ENCODE measurements at places on chromosomes 6 and 20. TPM values are rescaled to one million over a fixed set of nuclear protein-coding genes. Genes with fewer than 3 reads are reported as not detected.

GRCh38 chr20:1267161-1267560 is 1.1 kb downstream of the SNPH start:
- peaks cover 2% of the 10 kb centered on the region for H3K27me3 ChIP-seq
- H3K4me3 ChIP-seq: peak overlapping the region; percentile 71
- peaks cover 7% of the 10 kb centered on the region for H3K4me1 ChIP-seq

Gene TSHZ2
- total RNA-seq: 31.0 TPM

DNA sequence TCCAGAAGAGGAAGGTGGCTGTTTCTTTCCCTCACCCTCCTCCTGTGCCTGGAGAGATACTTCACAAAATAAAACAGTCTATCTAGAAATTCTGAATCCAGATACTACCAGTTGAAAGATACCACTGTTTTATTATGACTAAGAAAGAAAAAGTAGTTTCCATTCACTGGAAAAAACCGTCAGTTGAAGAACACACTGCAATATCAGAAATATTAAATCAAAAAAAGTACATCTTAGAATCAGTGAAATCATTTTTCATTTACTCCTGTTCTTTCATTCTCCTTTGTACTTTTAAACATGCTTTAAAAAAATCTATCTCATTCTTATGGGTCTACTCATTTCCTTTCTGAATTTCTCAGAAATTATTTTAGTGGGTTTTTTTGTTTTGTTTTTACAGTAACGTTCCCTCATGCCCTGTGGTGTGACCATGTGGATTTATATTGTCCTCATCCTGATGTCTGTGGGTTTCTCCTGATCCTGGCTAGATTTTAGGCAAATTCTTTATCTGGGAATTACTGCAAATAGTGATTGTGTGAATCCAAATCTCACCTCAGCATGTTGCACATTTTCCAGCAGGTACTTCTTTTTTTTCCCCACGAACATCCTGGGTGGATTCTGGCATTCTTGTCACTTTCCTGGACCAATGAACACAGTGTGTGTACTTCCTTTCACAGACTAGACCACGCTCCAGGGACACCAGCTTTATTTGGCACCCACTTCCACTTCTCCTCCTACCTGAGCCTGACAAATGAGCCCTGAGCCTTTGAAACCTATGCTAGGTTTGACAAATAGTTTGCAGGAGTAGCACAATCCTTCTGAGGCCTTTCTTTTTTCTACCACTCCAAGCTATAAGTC is 114.0 kb upstream of the LAMP5 start:
- no peaks in the 10 kb centered on the region for H3K27me3 ChIP-seq
- peaks cover 6% of the 10 kb centered on the region for H3K4me1 ChIP-seq
- no peak overlapping the region for H3K4me3 ChIP-seq
- peaks cover 2% of the 10 kb centered on the region for H3K36me3 ChIP-seq

DNA sequence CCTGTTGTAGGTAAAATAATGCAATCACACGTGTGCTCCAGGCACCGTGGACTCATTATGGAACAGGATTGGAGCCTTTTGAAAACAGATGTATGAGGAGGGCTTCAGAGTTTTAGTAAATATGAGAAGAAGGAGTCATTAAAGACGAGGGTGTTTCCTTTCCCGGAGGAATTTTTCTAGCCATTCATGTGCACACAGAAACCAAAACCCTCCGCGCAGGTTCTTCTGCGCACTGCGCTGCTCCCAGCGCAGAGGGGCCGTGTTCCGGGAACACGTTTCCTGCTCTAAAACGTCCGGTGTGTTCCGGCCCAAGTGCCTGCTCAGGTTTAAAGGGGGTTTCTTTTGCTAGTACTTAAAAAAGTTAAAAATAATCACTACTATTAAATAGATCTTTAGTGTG is 11.6 kb downstream of the GPR31 start:
- H3K27ac ChIP-seq: no peak overlapping the region
- H3K27me3 ChIP-seq: peaks cover 75% of the 10 kb centered on the region
- H3K36me3 ChIP-seq: no peaks in the 10 kb centered on the region

Gene VSX1
- not detected for total RNA-seq

Gene OPN5
- total RNA-seq: not detected

Gene GNRH2
- 2.1 TPM for total RNA-seq

DNA sequence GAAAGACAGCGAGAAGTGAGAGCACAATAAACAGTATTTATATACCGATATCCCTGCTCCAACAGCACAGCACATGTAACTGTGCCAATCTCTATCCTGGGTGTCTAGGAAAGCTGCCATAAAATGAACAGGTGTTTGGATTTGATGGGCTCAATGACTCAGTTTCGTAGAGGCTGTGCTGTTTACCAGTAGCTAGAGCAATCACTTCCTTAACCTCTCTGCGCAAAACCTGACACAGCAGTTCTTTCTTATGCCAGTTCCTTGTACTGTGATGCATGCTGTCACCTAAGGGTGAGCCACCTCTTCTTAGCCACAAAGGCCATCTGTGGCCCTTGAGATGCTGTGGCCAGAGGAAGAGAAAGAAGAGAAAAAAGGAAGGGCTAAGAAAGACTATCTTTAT is 59.3 kb downstream of the SHPRH start:
- no peak overlapping the region for H3K27ac ChIP-seq
- H3K27me3 ChIP-seq: no peaks in the 10 kb centered on the region
- peaks cover 44% of the 10 kb centered on the region for H3K36me3 ChIP-seq
- H3K4me3 ChIP-seq: no peak overlapping the region
- no peak for DNase-seq

GRCh38 chr6:15534974-15535373 is 127.9 kb downstream of the DTNBP1 start:
- H3K4me3 ChIP-seq: no peak overlapping the region
- peaks cover 22% of the 10 kb centered on the region for H3K36me3 ChIP-seq
- no peak for DNase-seq
- no peak overlapping the region for H3K27ac ChIP-seq
- H3K27me3 ChIP-seq: no peaks in the 10 kb centered on the region

- no peaks in the 10 kb centered on the region for H3K4me1 ChIP-seq
- H3K4me3 ChIP-seq: no peak overlapping the region
- no peak for DNase-seq
- no peaks in the 10 kb centered on the region for H3K36me3 ChIP-seq
Measured at GRCh38 chr6:156517088-156517487, 260.1 kb upstream of the ARID1B start.

DNA sequence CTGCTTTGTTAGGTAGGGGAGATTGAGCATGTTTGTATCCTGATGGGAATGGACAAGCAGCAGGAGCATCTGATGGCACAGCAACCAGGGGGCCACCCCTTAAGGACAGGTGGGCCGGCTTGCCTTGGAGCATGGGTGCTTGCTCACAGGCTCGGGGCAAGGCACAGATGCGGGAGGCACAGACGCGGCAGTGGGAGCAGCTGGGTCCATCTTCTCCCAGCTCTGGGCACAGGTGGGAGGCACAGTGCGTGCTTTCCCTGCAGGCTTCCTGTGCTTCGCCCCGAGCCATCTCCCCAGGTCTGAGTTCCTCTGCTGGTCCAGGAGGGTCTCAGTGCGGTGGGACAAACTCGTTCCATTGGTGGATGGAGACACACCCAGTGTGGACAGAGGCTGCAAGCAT is 73.6 kb upstream of the BHLHE23 start:
- DNase-seq: no peak
- no peaks in the 10 kb centered on the region for H3K4me1 ChIP-seq

Gene BMP6
- total RNA-seq: 3.6 TPM

- no peaks in the 10 kb centered on the region for H3K4me1 ChIP-seq
- no peaks in the 10 kb centered on the region for H3K36me3 ChIP-seq
- peaks cover 7% of the 10 kb centered on the region for H3K27me3 ChIP-seq
- H3K27ac ChIP-seq: no peak overlapping the region
Measured at GRCh38 chr6:163665464-163665863, 250.9 kb downstream of the QKI start.

Gene LY6G6C
- 1.4 TPM for total RNA-seq

- no peaks in the 10 kb centered on the region for H3K27me3 ChIP-seq
- peaks cover 13% of the 10 kb centered on the region for H3K4me1 ChIP-seq
- no peak overlapping the region for H3K27ac ChIP-seq
- DNase-seq: no peak
- no peak overlapping the region for H3K4me3 ChIP-seq
Measured at GRCh38 chr6:48255094-48255493, 144.1 kb upstream of the PTCHD4 start.

GRCh38 chr6:105099371-105099770 is 80.4 kb downstream of the POPDC3 start:
- H3K4me1 ChIP-seq: no peaks in the 10 kb centered on the region
- peaks cover 19% of the 10 kb centered on the region for H3K36me3 ChIP-seq
- H3K27me3 ChIP-seq: no peaks in the 10 kb centered on the region
- no peak overlapping the region for H3K27ac ChIP-seq
- no peak for DNase-seq

- peaks cover 5% of the 10 kb centered on the region for H3K4me1 ChIP-seq
- no peak overlapping the region for H3K27ac ChIP-seq
- H3K36me3 ChIP-seq: no peaks in the 10 kb centered on the region
- no peak for DNase-seq
- H3K27me3 ChIP-seq: peaks cover 11% of the 10 kb centered on the region
Measured at GRCh38 chr20:4666001-4666479, 55.7 kb upstream of the PRND start.

Gene RFX6
- 3.8 TPM for total RNA-seq

DNA sequence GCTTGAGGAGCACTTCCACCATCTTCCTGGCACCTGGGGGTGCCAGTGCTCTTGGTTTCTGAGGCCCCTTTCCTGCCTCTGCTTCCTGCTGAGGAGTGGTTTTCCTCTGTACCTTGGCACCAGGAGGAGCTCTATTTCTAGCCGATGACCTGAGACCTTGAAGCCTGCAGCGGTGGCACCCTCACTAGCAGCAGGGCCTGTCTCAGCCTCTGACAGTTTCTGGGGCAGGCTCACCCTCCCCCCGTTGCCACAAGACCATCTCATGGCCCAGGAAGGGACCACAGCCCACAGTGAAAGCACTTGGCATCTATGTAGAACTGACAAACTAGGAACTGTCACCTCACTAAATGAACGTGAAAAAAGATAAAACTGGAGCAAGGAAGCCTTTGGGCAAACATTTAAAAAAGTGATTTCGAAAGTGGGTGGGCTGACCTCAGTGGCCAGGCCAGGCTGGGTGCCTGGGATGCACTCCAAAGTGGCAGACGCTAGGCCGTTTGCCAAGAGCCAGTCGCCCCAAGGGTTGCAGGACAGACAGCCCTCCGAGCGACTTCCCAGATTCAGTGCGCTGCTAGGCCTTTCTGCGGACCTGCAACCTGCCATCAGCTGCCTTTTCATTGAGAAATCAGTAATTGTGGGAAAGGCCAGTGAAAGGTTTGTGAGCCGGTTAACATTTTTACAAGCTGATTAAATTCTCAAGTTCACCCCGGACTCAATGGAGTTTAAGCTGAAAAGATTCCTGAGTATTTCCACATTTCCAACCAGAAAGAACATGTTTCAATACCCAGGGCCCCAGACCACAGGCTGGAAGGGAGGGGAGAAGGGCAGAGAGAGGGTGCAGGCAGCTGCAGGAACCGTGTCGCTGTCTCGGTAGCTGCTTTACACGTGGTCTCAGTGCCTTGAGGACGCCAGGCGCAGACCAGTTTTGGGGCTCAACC is 303.7 kb downstream of the ESR1 start:
- no peak for DNase-seq
- H3K27ac ChIP-seq: no peak overlapping the region
- H3K4me3 ChIP-seq: no peak overlapping the region

GRCh38 chr20:47775841-47776240 is 9.4 kb downstream of the SULF2 start:
- DNase-seq: no peak
- peaks cover 25% of the 10 kb centered on the region for H3K4me1 ChIP-seq
- H3K4me3 ChIP-seq: no peak overlapping the region
- H3K27me3 ChIP-seq: no peaks in the 10 kb centered on the region

GRCh38 chr6:154462425-154462824 is 48.1 kb downstream of the CNKSR3 start:
- H3K4me1 ChIP-seq: peaks cover 21% of the 10 kb centered on the region
- H3K27me3 ChIP-seq: no peaks in the 10 kb centered on the region
- no peak for DNase-seq
- H3K4me3 ChIP-seq: no peak overlapping the region
- H3K36me3 ChIP-seq: no peaks in the 10 kb centered on the region

GRCh38 chr6:46983007-46983411 is 59.1 kb downstream of the ADGRF1 start:
- no peak overlapping the region for H3K4me3 ChIP-seq
- H3K27me3 ChIP-seq: no peaks in the 10 kb centered on the region
- DNase-seq: no peak
- H3K4me1 ChIP-seq: peaks cover 25% of the 10 kb centered on the region
- H3K36me3 ChIP-seq: no peaks in the 10 kb centered on the region
- peak overlapping the region; percentile 43 for H3K27ac ChIP-seq

Gene BPIFA2
- not detected for total RNA-seq

DNA sequence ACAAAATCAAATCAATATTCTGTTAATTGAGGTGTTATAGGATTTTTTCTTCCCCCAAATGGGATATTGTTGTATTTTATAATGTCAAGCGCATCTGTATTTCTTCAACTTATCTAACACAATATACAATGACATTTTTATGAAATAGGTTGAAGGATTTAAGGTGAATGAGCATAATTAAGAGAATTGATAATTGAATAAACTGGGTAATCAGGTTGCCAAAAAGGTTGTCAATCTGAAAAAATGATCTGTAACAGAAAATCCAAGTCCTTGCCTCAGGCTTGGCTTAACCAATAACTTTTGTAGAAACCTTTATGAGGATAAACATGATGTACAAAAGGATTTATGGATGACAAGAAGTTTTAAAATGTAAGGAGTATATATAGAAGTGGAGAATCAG is 1101.7 kb upstream of the EYS start:
- no peaks in the 10 kb centered on the region for H3K27me3 ChIP-seq
- H3K4me3 ChIP-seq: no peak overlapping the region
- H3K4me1 ChIP-seq: no peaks in the 10 kb centered on the region
- H3K27ac ChIP-seq: no peak overlapping the region
- no peak for DNase-seq
- no peaks in the 10 kb centered on the region for H3K36me3 ChIP-seq

GRCh38 chr6:130889423-130889822 is 62.2 kb downstream of the SMLR1 start:
- H3K36me3 ChIP-seq: peaks cover 4% of the 10 kb centered on the region
- peaks cover 9% of the 10 kb centered on the region for H3K4me1 ChIP-seq
- no peak for DNase-seq
- no peak overlapping the region for H3K27ac ChIP-seq
- no peak overlapping the region for H3K4me3 ChIP-seq

Gene KHDC1
- 10.2 TPM for total RNA-seq

Gene MTFR2
- 1.7 TPM for total RNA-seq

Gene HLA-F
- total RNA-seq: 2.5 TPM

GRCh38 chr6:134132494-134133141 is 80.2 kb upstream of the SLC2A12 start:
- H3K36me3 ChIP-seq: no peaks in the 10 kb centered on the region
- peaks cover 6% of the 10 kb centered on the region for H3K4me1 ChIP-seq
- H3K27me3 ChIP-seq: no peaks in the 10 kb centered on the region
- no peak overlapping the region for H3K27ac ChIP-seq

Gene ERVFRD-1
- 0.23 TPM for total RNA-seq

DNA sequence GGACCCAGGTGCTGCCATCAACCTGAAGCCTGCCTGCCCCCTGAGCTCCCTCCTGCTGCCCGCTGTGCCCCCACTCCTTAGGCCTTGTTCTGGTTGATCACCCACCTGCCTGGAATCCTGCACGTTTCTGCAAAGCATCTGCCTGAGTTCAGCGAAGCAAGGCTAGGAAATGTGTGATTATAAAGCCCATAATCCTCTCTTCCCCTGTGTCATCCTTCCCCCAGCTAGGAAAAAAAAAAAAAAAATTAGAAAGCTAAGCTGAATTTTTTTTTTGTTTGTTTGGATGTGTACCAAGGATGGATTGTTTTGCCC is 93.2 kb downstream of the FOXA2 start:
- H3K4me3 ChIP-seq: no peak overlapping the region
- H3K36me3 ChIP-seq: no peaks in the 10 kb centered on the region
- DNase-seq: no peak
- no peak overlapping the region for H3K27ac ChIP-seq
- peaks cover 72% of the 10 kb centered on the region for H3K27me3 ChIP-seq

GRCh38 chr20:62952968-62953838 is 694 bp downstream of the SLC17A9 start:
- DNase-seq: no peak
- H3K4me1 ChIP-seq: peaks cover 12% of the 10 kb centered on the region
- no peaks in the 10 kb centered on the region for H3K27me3 ChIP-seq
- peaks cover 25% of the 10 kb centered on the region for H3K36me3 ChIP-seq

All from mesothelial cell of epicardium (in vitro differentiated cells).